ENCODE measurements at places on chromosomes 13 and 19.

GRCh38 chr19:42628411-42629140, 33.9 kb upstream of the CEACAM8 start:
- DNase-seq: no peak

DNA sequence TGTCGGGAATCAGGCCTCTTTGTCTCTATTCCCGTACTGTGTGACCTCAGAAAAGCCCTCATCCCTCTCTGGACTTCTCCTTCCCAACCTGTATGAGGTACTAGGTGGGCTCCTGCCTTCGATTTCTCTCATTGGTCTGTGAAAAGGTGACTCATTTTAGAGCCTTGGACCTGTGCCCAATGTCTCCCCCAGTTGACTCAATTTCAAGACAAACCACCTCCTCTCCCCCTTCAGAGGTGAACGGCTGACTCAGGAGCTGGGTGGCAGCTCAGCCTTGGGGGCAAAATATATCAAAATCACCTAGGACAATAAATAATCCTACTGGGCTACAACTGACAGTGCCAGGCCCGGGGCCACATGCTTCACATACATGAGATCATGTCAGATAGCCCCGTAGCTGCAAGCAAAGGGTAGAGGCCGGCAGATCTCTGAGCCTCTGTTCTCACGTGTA, 630 bp downstream of the COQ8B start:
- no peak for DNase-seq

DNA sequence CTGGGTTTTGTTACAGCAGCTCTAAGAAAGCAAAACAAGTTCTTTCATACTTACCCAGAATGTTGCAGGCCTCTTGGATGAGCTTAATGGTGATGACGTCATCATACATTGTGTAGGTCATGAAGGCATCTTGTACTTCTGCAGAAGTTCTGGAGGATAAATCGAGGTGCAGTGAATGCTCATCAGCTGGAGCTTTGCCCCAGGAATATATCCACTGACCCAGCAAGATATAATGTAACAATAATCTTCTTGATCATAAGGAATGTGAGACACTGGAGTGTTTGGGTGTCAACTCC, 63.0 kb downstream of the C13orf42 start:
- no peak for DNase-seq

DNA sequence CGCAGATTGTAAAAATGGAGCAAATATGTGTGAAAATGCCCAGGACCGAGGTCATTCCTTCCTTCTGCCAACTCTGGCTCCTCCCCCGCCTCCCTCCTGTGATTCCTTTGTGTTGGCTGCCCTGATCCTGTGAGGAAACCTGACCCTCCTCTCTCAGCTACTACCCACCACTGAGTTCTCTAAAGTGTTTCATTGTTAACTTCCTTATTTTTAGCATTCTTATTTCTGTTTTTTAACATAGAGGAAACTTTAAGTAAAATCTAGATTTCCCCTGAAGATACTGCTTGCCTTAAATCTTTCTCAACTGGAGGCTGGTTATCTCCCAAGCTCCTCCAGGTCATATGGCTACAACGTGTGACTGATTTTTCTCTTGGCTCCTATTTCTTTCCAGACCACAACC, 21.7 kb upstream of the FBXL3 start:
- no peak for DNase-seq

- DNase-seq: no peak
Measured at GRCh38 chr19:2490659-2491058, 14.7 kb downstream of the GADD45B start.

- no peak for DNase-seq
Measured at GRCh38 chr13:63472711-63473110, 2057.1 kb upstream of the PCDH20 start.

GRCh38 chr19:47615230-47615629, 6.3 kb downstream of the BICRA start:
- no peak for DNase-seq

DNA sequence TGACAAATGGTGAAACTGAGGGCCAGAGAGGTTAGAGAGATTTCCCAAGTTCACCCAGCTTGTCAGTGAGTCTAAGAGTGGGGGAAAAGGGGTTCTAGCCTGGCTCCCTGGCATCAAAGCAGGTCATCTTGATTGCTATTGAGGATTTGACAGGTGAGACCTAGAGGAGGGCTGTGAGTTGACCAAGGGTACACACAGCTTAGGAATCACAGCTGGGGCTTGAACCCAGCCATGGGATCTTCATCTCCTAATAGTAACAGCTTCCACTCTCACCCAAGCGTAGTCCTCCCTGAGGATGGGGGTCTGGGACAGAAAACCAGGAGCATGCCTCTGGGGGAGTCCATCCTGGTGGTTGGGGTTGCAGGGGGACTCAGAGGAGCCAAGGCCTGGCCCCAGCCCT, 6.8 kb downstream of the CYP4F8 start:
- no peak for DNase-seq

- DNase-seq: no peak
Measured at GRCh38 chr13:102035969-102036368, 365.9 kb downstream of the FGF14 start.

DNA sequence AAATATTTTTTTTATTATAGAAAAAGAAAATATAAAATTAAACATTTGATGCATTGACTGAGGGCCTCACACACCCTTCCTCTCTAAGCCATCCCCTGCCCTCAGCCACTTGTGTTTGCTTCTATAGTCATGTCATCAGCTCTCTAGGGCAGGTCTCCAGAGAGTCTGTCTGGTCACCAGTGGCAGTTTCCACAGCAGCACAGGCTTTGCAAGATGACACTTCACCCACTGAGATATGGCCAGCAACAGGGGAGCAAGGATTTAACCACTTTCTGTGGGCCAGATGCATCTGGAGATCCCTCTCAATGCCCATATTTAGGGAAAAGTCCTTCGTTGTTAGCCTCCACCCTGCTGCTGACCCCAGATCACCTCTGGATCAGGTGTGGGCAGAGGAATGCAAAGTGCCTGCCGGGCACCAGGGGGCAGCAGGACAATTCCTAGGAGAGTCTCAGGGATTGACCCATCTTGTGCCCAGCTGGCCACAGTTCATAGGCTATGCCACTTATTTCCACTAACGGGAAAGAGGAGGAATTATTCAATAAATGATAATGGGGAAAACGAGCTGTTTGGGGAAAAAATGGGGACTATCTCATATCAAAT, 4.8 kb downstream of the ABCC4 start:
- DNase-seq: no peak

- DNase-seq: no peak
Measured at GRCh38 chr13:74114641-74115040, 19.6 kb downstream of the KLF12 start.

DNA sequence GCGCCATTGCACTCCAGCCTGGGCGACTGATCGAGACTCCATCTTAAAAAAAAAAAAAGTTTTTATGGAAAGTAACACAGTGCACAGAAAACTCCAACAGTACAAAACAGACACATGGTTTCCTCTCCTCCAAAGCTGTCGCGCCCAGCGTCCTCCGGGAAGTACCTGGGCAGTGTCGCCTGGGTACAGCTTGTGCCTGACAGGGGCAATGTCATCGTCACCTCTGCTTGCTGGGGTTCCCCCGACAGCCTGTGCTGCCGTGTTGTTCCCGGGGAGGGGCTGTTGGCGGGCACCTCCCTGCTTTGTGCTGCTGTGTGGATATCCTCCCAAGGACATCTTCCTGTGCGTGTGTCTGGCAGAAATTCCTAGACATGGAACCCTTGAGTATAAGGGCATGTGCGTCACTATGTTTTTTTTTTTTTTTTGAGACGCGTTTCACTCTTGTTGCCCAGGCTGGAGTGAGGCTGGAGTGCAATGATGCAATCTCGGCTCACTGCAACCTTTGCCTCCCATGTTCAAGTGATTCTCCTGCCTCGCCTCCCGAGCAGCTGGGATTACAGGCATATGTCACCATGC, 2.4 kb upstream of the F2RL3 start:
- DNase-seq: no peak

GRCh38 chr19:17846146-17846545, 1.6 kb downstream of the JAK3 start:
- DNase-seq: no peak

- no peak for DNase-seq
Measured at GRCh38 chr19:12689581-12690216, 1.9 kb downstream of the GNG14 start.

- no peak for DNase-seq
Measured at GRCh38 chr19:7635670-7636069, 1.2 kb upstream of the STXBP2 start.

- no peak for DNase-seq
Measured at GRCh38 chr13:66219506-66219905, 1010.6 kb downstream of the PCDH9 start.

- DNase-seq: no peak
Measured at GRCh38 chr13:42356184-42356575, 84.2 kb downstream of the AKAP11 start.

GRCh38 chr13:19959141-19959830, 759 bp downstream of the ZMYM2 start:
- DNase-seq: peak; percentile 21

DNA sequence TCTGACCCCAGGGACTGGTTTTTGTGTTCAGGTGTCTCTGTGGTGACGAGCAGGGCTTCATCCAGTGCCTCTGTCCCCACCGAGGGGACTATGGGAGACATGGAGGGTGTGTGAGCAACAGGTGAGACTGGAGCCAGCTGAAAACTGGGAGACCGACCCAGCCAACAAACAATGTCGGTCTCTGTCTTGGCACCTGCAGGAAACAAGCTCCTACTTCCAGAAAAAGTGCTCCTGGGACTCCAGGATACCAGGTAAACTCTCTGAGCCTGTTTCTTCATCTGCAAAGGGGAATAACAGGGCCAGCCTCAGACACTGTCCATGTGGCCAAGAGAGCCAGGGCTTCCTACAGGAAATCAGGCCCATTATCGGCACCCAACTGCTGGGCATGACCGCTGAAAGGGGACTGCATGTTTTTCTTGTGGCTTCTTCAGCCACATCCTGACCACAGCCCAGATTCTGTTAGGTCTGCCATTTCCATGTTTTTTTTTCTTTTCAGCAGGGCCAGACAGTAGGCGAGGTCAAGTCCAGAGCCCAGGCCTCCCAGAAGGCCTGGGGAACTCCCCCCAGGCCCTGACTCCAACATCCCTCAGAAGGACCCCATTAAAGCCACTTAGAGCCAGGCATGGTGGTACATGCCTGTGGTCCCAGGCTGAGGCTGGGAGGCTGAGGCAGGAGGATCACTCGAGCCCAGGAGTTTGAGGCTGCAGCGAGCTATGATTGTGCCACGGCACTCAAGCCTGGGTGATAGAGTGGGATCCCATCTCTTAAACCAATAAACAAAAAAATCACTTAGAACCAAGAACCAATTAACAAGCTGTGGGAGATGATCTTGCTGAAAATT, 836 bp upstream of the BST2 start:
- DNase-seq: no peak

- no peak for DNase-seq
Measured at GRCh38 chr19:42250183-42250665, 4.7 kb downstream of the ERF start.

GRCh38 chr19:6035026-6035425, 57.1 kb upstream of the RANBP3 start:
- no peak for DNase-seq

- no peak for DNase-seq
Measured at GRCh38 chr13:50015258-50015657, at the start of gene KCNRG. KCNRG (plus strand) TSS chr13:50015444; CDS start chr13:50015494, 50 bp downstream.

DNA sequence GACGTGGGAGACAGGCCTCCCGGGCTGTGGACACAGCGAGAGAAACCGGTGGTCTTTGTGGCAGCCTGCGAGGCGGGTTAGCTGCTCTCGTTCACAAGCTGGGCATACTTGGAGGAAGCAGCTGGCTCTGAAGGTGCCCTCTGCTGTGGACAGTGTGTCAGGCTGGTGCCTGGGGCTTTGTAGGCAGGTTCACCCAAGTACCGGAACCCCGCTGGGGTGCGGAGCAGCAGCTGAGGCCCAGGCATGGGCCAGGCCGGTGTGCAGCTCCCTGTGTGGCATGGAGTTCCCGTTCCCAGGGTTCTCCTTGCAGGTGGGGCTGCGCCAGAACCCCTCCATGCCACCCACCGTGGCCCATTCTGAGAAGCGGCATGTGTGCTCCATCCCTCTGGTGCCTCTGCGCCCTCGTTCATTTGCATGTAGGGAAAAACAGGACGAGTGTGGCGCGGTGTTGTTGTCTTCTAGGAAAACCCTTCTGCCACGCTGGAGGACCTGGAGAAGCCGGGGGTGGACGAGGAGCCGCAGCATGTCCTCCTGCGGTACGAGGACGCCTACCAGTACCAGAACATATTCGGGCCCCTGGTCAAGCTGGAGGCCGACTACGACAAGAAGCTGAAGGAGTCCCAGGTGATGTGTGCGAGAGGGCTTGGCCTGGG, 20.0 kb downstream of the UPF1 start:
- no peak for DNase-seq

- DNase-seq: no peak
Measured at GRCh38 chr19:2796659-2797266, 11.5 kb downstream of the THOP1 start.

DNA sequence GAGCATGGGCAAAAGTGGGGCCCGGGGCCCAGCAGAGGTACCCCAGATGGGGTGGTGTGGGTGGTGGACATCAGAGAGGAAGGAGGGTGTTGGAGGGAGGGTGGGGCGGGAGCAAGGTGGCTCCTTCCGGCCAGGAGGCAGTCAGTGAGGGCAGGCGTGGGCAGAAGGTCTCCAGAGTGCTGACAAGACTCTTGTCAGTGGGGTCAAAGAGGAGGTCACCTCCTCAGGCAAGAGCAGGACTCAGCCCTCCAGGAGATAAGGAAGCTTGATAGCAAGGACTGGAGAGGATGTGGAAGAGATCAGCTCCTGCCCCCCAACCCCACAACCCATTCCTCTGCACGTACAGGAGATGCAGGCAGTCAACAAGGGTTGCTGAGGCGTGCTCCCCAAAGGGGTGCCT, 9.8 kb downstream of the GJA3 start:
- no peak for DNase-seq

GRCh38 chr19:41426952-41427646, at the start of gene B3GNT8:
B3GNT8 (minus strand) TSS chr19:41427374; CDS start chr19:41426778, 596 bp downstream.
- peak; percentile 36 for DNase-seq

DNA sequence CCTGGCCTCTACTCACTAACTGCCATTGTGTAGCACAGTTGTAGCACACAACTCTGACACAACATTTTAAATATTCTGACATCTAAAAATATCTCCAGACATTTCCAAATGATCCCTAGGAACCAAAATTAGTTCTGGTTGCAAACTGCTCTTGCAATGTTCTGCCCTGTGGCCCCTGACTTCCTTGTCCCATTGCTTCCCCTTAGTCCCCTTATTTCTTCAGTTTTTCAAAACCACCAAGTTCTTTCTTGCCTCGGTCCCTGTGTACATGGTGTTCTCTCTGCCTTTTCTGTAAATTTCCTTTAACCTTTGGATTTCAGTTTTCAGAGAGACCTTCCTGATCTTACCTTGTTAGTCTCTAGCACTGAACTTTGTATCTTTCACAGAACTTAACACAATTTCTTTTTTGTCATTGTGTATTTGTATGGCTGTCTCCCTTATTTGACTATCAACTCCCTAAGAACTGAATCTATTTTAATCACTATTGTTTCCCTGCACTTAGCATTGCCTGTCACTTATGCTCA, 87.6 kb upstream of the MLNR start:
- no peak for DNase-seq

- DNase-seq: no peak
Measured at GRCh38 chr13:82010780-82011179, 1669.9 kb upstream of the SPRY2 start.

GRCh38 chr13:111846391-111847159, 220.4 kb upstream of the SOX1 start:
- no peak for DNase-seq

Measured in GM19239 (cell line).